MV-4-11 (cell line): ENCODE measurements at places on chromosomes 11 and 22.
A peak's percentile ranks its signal among the peaks of the same experiment; 100 is the strongest.

DNA sequence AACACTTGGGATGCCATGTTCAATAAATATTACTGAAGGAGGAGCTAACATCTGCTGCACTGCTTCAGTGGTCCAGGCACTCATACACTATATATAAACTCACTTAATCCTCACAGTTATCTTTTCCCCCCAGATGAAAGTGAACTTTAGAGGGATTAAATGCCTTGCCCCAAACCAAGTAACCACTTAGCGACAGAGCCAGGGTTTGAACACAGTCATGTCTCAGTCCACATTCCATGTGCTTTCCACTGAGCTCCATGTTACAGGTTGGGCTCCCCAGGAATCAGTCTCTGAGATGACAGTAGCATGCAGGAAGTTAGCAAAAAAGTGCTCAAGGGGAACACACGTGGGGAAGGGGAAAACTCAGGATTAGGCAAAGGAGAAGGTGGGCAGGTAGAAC lies 59.3 kb downstream of the ENDOD1 start:
- peak; percentile 16 for DNase-seq

DNA sequence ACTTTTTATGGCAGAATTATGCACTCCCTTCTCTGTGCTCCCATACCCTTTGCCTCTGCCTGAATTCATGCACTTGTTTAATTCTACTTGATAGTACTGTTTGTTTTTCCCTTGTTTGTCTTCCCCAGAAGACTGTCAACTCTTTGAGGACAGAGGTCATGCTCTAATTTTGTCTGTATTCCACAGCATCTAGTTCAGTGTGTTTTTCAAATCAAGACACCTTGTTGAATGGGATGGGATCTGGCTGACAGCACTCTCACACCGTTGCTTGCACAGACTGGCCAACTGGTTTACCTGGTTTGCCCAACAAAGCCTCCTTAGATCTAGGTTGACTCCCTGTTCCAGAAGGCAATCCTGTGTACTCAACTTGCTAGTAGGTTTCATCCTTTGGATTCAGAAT lies 121.2 kb upstream of the TIMP3 start:
- no peak for DNase-seq

DNA sequence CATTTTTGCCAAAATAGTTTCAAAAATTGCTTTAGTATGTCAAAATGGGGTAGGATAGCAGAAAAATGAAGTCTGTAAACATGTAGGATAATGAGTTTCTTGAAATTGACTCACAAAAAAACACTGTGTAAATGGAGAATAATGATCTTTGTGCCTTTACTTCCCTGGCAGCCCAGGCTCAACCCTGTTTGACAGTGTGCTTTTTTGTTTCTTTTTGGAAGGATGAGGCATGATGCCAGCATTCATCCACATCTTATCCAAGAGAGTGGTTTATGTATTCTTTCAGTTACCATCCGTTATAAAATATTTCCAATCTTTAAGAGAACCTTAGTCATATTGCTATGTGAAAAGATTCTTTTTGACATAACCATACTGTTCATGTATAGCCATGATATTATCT lies 70.6 kb downstream of the ARHGAP42 start:
- DNase-seq = no peak

GRCh38 chr11:47177846-47178245 lies 1.2 kb upstream of the ARFGAP2 start:
- DNase-seq = no peak

GRCh38 chr11:9577556-9577955 lies 4.1 kb downstream of the WEE1 start:
- DNase-seq = no peak

DNA sequence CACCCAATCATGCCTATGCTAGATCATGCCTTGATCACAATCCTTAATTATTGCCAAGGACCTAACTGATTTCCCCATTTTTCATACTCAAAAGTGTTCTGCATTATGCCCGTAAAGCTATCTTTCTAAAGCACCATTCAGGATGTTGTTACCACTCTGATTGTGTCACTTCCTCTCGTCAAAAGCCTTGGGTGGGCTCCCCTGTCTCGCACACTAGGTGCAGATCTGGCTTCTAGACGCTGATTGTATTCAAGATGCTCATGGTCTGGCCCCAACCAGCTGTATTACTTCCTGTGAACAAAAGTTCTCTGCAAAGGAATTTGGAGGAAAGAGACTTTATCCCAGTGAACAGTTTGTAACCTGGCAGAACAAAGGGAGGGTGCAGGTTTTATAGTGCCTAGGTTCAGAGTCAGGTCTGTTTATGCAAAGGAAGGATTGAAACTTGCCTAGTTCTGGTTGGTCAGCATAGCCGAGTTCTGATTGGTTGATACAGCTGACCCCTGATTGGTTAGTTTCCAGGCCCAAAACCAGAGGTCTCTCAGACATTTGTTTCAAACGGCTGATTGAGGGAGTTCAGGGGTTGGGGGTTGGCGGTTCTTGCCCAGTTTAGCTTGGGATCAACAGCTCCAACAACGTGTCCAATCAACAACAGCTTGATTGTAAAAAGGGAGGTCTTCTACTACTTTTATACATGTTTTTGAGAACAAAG lies 25.4 kb downstream of the ATG13 start:
- no peak for DNase-seq

- no peak for DNase-seq
Observed at GRCh38 chr11:1755692-1756561, 5.5 kb upstream of the IFITM10 start.

DNA sequence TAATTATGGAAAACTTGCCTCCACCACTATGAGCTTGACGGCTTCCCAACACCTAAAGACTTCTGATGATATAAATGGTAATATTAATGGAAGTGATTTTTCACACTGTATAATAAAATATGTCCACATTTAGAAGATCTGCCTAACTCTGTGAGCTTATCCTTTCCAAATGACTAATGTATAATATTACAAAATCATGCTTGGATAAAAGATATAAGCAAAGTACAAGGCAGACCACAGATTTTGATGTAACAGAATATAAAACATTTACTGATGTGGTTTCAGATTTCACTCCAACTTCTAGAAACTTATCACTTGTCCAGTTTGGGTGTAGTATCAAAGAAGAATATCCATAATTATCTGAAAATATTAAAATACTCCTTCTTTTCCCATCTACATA lies 36.9 kb downstream of the GALNT18 start:
- DNase-seq = no peak
